ENCODE measurements at places on chromosomes 7 and 10.
A peak's percentile ranks its signal among the peaks of the same experiment; 100 is the strongest.

- DNase-seq, result peak; percentile 23
These were observed 48.7 kb downstream of the GPR141 start for GRCh38 chr7:37732253-37732652.

DNA sequence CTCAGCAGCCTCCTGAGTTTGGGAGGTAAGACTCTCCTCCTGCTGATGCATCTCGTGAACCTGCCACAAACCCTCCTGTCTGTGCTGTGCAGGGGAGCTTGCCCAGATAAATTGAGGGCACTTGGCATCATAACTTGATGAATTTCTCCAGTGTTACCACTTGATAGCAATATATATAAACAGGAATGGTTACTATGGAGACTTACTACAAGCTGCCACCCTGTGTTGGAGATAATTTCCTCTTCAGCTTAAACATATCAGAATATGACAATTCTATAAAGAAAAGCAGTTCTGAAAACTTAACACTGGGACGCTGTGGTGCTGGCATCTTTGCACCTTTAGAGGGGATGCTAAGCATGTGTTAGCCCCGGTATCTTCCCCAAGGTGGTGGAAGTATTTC, 14.9 kb downstream of the PFKFB3 start:
- DNase-seq, result no peak

- DNase-seq, result no peak
These were observed 31.6 kb upstream of the USP6NL start for GRCh38 chr10:11643039-11643438.

GRCh38 chr10:93344691-93345090, 137.4 kb downstream of the MYOF start:
- no peak for DNase-seq

GRCh38 chr10:6977398-6978186, 397.5 kb upstream of the PRKCQ start:
- no peak for DNase-seq

DNA sequence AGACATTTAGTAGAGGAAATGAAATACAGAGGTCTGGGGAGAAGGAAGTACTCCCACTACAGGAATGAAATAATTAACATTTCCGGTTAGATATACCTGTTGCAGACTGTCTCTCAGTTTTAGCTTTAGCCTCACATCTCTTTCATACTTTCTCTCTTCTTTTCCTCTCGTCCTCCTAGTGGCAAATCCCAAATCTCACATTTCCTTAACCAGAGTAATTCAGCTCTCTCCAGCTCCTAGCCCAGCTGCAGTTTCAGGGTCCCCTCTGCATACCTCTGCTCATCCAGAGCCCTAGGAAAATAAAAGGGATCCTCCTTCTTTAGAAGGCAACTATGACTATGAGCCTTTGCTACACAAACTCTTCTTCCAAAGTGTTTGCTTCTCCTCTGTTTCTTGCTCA, 643.2 kb downstream of the PHTF2 start:
- no peak for DNase-seq

DNA sequence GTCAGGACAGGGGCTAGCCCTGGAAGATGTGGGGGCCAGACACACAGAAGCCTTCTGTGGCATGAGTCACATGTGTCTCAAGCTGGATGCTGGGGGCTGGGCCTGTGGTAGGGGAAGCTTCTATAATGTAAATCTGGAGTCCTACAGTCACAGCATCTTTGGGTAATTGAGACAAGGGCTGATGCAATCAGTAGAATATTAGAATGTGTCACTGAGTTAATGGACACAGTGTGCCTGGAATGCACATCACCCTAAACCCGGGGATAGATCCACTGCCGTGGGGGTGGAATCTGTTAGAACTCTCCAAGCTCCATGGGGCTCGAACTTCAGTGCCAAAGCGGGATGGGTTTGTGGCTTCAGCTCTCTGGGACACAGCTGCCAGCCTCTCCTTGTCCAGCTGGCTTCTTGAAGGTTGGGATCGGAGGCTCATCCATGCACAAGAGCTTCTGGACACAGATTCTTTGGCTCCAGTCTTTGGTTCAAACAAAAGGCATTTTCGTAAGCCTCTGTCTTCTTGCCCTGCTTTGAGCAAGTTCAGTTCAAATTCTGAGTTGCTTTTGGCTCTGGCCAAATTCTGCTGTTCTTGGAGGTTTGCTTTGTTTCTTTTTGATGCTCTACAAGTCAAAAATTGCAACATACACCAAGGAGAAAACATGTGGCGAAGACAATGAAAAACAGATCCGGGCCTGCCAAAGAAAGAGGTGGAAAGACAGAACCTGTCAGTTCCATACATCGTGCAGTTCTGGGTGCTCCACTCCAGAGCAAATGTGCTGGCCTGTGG, 194.8 kb upstream of the ZNF32 start:
- no peak for DNase-seq

DNA sequence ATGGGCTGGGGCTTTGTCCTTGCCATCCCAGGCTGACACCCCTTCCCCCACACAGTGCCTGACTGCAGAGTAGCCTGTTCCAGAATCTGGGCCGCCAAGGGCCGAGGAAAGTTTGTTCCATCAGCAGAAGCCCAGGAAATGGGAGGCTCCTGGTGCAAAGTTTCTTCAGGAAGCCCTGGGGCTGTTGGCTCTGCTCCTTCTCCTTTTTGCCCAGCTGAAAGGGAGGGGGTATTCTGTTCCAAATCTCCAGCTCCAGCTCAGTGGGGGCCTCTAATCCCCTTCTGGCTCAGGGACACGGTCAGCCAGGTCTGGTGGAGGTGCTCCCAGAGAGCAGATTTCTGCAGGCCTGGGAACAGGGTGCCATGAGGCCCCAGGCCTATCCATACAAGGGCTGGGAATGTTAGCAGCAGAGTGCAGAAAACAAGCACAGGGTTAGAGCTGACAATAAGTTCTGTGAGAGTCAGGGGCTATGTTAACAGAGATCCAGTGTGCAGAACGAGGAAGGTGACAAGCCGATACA, 399.5 kb downstream of the RPS24 start:
- no peak for DNase-seq

- DNase-seq, result no peak
These were observed 17.2 kb upstream of the TPST1 start for GRCh38 chr7:66187905-66188304.

- no peak for DNase-seq
These were observed 43.6 kb downstream of the NSUN6 start for GRCh38 chr10:18607503-18608378.

DNA sequence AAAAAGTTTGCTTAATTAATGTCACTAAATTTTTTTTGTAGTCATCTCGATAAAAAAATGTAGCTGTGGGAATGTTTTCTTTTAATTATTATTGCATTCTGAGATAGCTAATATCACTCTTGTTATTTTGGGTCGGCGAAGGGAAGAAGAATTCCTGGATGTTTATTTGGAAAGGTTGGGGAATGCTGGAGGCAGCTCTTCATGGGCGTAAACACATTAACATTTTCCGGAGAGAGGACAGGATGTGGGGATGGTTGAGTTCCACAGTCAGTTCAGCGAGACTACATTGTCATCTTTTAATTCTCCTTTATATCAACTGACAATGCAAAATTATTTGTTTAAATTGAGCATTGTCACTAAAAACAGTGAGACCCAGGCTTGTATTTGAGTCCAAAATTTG, 72.5 kb downstream of the RAMP3 start:
- no peak for DNase-seq

- DNase-seq, result no peak
These were observed 77.4 kb upstream of the IGFBP3 start for GRCh38 chr7:45998506-45998905.

GRCh38 chr10:74541375-74541774, 285.0 kb upstream of the KAT6B start:
- no peak for DNase-seq

GRCh38 chr7:4244635-4245034, 437.5 kb upstream of the FOXK1 start:
- no peak for DNase-seq

DNA sequence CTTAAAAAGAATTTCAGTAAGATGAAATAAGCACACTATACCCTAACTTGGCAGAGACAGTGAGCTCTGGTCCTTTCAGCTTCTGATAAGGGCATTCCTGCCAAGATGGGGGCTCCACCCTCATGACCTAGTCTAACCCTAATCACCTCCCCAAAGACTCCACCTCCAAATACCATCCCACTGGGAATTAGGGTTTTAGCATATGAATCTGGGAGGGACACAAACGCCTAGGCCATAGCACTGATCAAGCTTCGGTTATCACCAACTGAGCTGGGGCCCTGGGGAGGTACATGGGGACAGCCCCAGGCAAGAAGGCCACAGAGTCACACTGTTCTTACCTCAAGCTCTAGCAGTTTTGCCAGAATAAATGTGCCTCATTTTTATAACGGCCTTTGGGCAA, 31.4 kb downstream of the PALS2 start:
- DNase-seq, result no peak

GRCh38 chr7:112143582-112143981, 62.6 kb downstream of the DOCK4 start:
- DNase-seq, result no peak

GRCh38 chr7:123666492-123666891, 10.8 kb downstream of the LMOD2 start:
- DNase-seq, result peak; percentile 80

GRCh38 chr10:108598831-108599230, 1324.5 kb downstream of the XPNPEP1 start:
- DNase-seq, result no peak

DNA sequence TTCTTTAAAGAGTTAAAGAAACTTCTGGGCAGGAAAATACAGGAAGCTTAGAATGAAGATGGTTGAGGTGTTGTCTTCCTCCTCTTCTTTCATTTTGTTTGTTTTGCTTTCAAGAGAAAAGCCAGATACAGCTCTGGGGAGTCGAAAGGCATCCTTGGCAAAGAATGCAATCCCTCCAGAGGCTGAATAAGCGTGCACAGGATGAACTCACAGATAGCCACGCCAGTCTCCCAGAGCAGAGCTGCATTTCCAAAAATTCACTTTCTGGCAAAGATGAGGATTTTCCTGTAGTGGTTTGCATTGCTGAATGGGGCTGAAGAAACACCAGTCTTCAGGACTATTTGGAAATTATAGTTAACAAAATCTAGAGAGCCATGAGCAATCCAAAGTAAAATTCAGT, 336.4 kb downstream of the NRG3 start:
- DNase-seq, result no peak

DNA sequence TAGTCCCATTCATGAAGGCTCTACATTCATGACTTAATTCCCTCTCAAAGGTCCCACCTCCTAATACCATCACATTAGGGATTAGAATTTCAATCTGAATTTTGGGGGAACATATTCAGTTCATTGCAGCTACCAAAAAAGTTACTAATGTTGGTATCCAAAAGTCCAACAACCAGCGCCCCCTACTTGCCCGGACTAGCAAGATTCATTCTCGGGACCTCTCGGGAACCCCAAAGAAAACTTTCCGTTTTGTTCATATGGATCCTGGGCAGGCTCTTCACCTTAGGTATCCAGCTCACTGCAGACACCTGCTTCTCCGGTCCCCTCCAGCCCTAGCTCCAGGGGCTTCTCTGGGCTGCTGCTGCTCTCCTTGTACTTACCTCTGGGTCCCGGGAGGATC, 8.9 kb upstream of the GRK5 start:
- no peak for DNase-seq

DNA sequence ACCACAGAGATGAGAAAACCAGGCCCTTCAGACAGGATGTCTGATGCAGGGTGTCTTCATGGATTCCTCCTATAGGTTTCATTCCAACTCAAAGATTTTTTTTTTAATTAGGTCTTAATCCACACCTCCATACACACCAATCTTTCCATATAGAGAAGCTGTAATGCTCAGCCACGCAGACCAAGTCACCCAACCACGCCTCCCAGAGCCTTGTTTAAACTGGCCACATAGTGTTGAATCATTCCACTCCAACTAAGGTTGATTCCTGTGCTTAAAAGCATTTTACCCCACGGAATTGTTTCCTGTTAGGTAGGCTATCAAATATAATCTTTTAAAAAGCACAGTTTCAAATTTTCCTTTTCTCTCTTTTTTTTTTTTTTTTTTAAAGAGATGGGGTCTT, 153.6 kb downstream of the TYW1B start:
- DNase-seq, result no peak

GRCh38 chr10:132366006-132366405, 31.0 kb upstream of the PWWP2B start:
- no peak for DNase-seq

DNA sequence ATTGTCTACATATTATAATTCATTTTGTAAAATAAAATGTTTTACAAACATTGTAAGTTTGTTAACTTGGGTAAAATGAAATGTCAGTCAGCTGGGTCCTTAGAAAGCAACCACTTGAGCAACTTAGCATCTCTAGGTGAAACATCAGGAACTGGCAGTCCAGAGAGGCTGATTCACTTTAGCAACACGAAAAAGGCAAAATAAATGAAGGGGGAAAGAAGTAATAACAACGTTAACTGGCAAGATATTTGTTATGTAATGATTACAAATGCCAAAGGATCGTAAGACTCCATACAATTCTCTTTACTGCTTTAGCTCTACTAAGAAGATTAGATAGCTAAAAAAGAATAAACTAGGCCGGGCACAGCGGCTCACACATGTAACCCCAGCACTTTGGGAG, 5.0 kb downstream of the PDZD8 start:
- DNase-seq, result no peak

DNA sequence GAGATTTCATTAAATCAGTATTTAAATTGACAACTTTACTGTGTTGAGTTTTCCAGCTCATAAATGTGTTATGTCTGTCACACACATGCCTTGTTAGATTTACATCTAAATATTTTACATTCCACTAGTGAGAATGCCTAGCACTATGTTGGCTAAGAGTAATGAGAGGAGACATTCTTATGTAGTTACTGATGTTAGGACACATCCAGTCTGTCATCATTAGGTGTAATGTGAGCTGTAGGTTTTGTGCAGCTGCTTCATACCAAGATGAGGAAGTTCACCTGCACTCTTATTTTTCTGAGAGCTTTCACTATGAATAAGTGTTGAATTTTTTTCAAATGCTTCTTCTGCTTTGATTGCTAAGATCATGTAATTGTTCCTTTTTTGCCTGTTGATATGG, 218.0 kb upstream of the IGFBP3 start:
- no peak for DNase-seq

GRCh38 chr10:79289801-79290200, 57.5 kb upstream of the PPIF start:
- DNase-seq, result no peak

- no peak for DNase-seq
These were observed 86.5 kb downstream of the TRIL start for GRCh38 chr7:28871631-28872030.

DNA sequence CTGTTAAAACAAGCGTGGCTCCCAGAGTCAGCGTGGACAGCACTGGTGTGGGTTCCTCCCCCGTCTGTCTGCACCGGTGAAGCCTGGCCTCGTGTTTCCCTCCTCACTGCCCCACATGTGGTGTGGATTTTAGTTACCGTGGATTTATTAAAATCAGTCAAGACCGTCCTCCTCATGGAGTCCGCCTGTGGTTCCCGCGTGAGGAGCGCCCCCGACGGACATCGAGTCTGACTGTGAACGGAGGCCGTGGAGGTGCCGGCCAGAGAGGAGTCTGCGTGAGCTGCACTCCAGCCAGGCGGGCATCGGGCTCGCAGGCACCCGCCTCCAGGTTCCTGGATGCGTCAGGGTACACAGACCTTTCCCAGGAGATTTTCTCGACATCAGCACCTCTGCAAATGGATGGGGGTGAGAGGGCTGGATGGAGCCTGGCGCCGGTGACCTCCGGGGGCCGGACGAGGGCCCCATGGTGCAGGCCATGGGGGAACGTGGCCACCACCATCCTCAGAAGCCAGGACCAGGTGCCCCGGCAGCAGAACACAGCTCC, 26.3 kb upstream of the UTF1 start:
- DNase-seq, result no peak
